SK-N-MC (cell line): ENCODE measurements at places on chromosomes 4 and X.

GRCh38 chr4:85406185-85406584 lies 68.8 kb upstream of the ARHGAP24 start:
- peak; percentile 84 for DNase-seq

GRCh38 chrX:103919270-103919637 lies 43.2 kb upstream of the TMSB15B start:
- DNase-seq = no peak

DNA sequence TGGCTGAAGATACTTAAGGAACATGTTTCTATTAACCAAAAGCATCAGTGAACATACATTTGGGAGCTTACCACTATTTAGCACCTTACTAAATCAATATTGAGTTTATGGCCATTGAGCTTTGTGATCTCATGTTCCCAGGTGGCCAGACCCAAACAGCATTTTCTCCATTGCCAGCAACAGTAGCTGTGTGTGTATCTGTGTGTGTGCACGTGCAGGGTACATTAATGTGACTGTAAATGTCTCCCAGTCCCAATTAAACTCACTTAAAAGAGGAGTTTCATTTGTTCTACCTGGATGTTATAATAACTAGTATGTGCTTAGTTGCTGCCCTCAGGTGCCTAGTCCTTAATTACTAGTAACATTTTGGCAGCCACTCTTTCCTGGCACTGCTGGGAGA lies 282.4 kb downstream of the NR3C2 start:
- DNase-seq = no peak

DNA sequence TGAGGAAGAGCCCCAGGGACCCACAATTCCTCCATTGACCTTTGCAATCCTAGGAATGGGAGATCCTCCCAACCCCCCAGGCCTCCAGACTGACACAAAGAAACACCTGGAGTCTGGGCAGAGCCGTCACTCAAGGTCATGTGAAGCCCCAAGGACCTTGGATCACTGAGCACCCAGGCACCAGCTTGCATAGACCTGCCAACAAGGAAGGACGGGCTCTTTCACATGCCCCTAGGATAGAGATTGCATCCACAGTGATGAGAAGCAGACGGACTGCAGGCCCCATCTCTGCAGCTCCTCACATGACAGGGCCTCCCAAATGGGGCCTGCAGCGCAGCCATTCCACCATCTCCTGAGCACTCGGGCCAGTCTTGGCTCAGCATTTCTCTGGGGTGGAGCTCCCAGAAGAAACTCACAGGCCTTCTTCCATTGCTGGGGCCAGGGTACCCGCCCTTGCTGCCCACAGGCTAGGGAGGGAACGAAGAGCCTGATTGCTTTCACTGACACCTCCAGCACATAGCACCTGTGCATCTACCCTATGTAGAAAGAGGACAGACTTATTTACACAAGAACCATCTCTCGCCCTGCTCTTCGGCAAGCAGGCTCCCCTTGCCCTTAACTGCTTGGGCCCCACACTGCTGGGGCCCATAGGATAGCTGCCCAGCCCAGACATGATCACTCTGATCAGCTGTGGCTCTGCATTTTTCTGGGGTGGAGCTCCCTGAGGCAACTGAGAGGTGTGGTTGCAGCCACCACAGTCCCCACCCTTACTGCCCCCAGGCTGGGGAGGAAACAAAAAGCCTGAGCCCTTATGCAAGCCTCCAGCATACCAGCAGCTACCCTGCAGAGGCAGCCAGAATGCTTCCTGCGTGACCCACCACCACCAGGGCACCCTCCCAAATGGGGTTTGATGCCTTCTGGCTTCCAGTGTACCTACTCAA lies 185.7 kb upstream of the ZCCHC13 start:
- DNase-seq = no peak

GRCh38 chr4:90128961-90129495 lies 1.8 kb downstream of the CCSER1 start:
- DNase-seq = no peak

DNA sequence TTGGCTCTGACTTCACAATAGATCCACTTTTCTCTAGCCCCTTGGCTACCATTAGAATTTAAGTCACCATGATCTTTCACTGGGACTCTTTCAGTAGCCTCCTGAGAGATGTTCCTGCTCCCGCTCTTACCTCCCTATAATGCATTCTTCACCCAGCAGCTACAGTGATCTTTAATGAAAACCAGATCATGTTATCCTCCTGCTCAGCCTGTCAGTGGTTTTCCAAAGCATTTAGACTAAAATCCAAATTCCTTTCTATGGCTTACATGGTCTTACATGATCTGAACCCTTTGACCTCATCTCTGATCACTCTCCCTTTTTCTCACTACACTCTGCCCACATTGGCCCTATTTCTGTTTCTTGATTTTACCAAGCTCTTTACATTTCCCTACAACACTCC lies 18.3 kb upstream of the RPS6KA3 start:
- DNase-seq = no peak

- no peak for DNase-seq
Measured at GRCh38 chr4:132809298-132810032, 339.6 kb upstream of the PCDH10 start.

DNA sequence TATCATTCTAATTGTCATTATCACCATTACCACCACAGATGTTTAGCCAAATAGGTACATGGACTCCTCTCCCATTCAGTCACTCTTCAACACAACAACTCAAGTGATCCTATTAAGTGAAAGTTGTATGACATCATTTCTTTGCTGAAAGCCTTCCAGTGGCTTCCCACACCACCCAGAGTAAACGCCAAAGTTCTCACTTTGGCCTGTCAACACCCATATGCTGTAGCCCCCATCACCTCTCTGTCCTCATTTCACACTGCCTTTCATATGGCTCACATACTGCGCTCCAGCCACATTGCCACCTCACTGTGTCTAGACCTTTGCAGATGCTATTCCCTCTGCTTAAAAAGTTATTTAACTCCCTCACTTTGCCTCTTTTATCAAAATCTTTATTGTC lies 682.3 kb downstream of the ADGRL3 start:
- DNase-seq = no peak

- no peak for DNase-seq
Measured at GRCh38 chr4:102780476-102781144, 19.8 kb upstream of the MANBA start.

- DNase-seq = no peak
Measured at GRCh38 chr4:140309124-140309870, 64.1 kb upstream of the SCOC start.

- DNase-seq = peak; percentile 62
Measured at GRCh38 chr4:110586131-110586850, 36.6 kb downstream of the PITX2 start.
